ENCODE measurements at places on chromosomes 5 and 9. TPM values are rescaled to one million over a fixed set of nuclear protein-coding genes. Genes with fewer than 3 reads are reported as not detected.
A peak's percentile ranks its signal among the peaks of the same experiment; 100 is the strongest.

DNA sequence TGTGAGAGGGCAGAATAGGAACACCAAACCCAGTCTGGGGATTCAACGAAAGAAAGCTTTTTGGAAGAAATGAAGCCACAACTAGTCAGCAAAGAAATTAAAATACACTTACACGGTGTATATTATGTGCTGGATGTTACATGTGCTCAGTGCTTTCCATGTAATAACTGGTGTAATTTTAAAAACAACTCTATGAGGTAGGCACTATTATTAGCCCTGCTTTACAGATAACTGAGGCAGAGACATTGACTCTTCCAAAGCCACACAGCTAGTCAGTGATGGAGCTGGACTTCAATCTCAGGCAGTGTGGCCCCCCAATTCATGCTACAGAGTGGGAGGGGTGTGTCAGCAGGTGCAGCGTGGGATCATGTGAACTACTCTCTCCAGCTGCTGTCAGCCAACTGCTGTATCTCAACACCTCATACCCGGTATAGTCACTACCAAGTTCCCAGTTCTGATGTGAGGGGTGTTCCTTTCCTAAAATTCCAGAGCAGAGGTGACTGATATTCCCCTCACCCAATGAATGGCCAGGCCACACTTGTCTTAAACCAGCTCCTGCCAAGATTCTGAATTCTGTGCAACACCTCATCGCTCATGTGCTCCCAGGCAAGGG lies 33.8 kb upstream of the TJP2 start:
- H3K4me3 ChIP-seq, result no peak overlapping the region
- H3K27ac ChIP-seq, result no peak overlapping the region
- no peaks in the 10 kb centered on the region for H3K27me3 ChIP-seq
- H3K4me1 ChIP-seq, result peaks cover 13% of the 10 kb centered on the region
- no peaks in the 10 kb centered on the region for H3K36me3 ChIP-seq

The SMIM33 gene
- not detected for total RNA-seq

The LCN2 gene
- total RNA-seq, result not detected

The PLCXD3 gene
- total RNA-seq, result 68.3 TPM

The LCNL1 gene
- 1.1 TPM for total RNA-seq

DNA sequence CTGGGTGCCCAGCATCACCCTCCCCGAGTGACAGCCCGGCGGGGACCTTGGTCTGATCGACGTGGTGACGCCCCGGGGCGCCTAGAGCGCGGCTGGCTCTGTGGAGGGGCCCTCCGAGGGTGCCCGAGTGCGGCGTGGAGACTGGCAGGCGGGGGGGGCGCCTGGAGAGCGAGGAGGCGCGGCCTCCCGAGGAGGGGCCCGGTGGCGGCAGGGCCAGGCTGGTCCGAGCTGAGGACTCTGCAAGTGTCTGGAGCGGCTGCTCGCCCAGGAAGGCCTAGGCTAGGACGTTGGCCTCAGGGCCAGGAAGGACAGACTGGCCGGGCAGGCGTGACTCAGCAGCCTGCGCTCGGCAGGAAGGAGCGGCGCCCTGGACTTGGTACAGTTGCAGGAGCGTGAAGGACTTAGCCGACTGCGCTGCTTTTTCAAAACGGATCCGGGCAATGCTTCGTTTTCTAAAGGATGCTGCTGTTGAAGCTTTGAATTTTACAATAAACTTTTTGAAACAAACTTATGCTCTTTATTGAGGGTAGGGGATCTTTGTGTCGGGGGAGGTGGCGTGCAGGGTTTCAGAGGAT lies 1.3 kb downstream of the GADD45G start:
- DNase-seq, result peak; percentile 91
- H3K36me3 ChIP-seq, result peaks cover 20% of the 10 kb centered on the region
- no peaks in the 10 kb centered on the region for H3K27me3 ChIP-seq
- peak overlapping the region; percentile 79 for H3K4me3 ChIP-seq
- peak overlapping the region; percentile 95 for H3K27ac ChIP-seq
- no peaks in the 10 kb centered on the region for H3K4me1 ChIP-seq

All from right atrium auricular region (tissue), 2 donors.